ENCODE measurements at places on chromosomes 5 and 9.

- peak; percentile 47 for DNase-seq
These were observed 464.5 kb upstream of the RGMB start for GRCh38 chr5:98308960-98309359.

GRCh38 chr9:110536822-110537221, 42.7 kb downstream of the SVEP1 start:
- DNase-seq = no peak

GRCh38 chr9:7988644-7989280, 189.2 kb upstream of the DMAC1 start:
- DNase-seq = no peak

DNA sequence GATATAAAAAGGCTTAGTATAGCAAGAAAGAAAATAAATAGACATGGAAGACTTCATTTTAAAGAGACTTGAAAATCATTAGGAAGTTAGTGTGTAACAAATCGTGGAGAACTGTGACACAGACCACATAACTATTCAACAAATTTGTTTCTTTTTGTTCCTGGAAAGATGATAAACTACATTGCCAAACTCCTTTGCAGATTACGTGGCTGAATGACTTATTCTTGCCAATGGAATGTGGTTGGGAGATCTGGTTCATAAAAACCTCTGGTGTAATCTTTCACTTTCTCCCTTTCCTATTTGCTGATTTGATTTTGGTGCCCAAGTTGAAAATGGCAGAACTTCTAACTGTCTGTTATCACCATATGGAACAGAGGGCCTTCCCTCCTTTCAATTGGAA, 328.9 kb upstream of the MEF2C start:
- DNase-seq = peak; percentile 82

DNA sequence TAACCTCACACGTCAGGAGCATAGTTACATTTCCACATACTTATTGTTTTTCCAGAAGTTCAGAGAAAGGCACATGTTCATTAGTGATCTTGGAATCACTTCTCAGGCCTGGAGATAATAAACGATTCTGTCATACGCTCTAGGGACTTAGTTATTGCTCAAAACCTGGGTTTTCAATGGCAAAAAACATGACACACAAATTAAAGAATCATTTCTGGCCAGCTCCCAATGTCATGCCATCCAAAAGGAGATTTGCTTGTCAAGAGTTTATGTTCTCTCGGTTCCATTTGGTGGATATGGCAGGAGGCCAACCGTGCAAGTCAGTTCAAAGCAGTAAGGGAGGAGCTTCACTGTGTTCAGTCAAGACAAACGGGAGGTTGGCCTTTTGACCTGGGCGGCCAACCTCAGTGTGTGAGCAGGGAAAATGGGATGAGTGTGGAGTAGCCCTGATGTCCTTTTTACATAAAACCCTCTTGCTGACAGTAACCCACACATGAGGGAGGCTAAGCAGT, 123.4 kb downstream of the NXNL2 start:
- peak; percentile 82 for DNase-seq

DNA sequence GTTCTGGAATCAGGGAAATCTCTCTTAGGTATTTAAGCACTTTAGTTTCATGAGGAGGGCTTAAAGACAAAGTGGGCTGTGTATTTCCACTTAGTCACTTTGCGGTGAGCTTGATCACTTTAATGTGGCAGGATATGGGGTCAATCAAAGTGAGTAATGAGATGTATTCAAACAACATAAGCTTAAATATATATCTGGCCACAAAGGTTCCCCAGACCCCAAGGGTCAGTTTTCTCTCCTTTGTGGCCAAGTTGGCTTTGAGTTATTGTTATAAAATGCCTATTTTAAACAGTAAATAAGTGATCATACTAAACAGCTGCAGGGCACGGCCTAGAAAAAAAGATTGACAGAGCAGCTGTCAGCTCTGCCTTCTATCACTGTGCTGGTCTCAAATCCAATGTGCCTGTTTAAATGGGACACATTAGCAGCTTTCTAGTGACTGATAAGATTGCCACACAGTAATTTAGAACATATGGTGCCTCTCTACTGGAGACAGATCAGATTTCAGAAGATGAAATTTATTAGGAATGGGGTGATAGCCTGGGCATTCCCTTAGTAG, 363.9 kb downstream of the AGTPBP1 start:
- no peak for DNase-seq

DNA sequence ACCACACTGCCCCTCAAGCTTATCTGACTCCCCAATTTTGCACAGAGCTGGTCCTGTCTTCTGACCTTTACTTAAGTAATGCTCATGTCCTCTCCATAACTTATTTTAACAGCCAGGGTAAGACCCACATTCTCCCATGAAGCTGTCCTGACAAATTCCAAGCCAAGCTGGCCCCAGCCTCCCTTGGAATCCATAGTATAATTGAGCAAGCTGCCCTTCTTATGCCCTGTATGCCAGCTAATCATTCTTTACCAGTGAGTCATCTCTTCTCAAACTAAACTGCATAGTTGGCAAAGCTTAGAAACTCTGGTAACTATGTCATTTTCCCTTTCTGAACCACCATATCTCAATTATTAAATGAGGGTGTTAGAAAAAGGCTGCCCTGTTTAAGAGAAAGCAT, 92.4 kb downstream of the NFIB start:
- peak; percentile 93 for DNase-seq

Measured in kidney glomerular epithelial cell (primary cell).